ENCODE measurements at places on chromosomes 4 and X.
A peak's percentile ranks its signal among the peaks of the same experiment; 100 is the strongest.

DNA sequence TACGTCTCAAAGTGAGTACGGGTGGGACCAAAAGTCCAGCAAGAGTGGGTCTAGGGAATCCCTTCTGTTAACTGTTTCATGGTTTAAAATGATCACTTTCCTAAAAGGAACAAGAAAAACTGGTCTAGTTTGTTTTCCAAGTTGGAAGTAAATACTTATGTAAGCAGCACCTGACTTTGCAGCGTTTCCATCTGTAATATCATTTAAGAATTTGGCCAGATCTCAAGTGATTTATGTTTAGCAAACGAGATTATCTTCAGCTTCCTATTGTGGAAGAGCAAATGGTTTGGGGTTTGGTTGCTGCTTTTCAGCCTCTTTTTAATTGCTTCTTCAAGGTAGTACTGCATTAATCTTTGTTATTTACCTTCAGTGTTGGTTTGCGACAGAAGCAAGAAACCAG lies 50.4 kb downstream of the FHIP1A start:
- DNase-seq: no peak

GRCh38 chr4:117577686-117578311 lies 456.5 kb upstream of the NDST3 start:
- no peak for DNase-seq

DNA sequence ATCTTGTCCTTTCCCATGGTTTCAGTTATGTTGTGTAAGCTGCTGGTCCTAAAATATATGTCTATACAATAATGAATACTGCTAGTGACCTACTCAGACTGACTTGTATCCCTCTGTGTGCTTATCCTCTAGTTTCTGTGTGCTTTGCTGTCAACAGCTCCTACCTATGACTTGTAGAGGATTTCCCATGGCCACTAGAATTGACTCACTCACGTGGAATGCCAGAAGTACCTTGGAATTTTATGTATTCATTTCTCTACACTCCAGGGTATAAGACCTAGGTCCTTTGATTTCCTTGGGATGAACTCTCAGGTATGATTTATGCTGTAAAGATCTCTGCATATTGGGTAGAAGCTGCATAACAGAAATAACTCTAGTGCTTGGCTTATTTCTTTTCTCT lies 279.9 kb upstream of the SLIT2 start:
- no peak for DNase-seq

DNA sequence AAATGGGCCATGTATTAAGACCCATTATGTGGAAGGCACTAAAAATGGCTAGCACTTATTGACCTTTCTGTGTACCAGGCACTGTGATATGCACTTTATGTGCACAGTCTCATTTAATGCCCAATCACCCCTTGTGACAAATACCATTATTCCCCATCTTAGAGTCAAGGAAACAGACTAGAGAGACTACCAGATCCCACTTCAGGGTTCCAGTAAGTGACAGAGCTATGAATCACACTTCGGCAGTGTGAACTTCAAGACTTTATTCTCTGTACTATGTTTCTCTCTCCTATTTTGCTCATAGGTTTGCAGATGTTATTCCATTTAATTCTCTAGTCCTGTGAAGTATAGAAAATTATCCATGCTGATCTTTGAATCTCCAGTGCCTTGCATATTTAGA lies 107.0 kb downstream of the NFKB1 start:
- no peak for DNase-seq

DNA sequence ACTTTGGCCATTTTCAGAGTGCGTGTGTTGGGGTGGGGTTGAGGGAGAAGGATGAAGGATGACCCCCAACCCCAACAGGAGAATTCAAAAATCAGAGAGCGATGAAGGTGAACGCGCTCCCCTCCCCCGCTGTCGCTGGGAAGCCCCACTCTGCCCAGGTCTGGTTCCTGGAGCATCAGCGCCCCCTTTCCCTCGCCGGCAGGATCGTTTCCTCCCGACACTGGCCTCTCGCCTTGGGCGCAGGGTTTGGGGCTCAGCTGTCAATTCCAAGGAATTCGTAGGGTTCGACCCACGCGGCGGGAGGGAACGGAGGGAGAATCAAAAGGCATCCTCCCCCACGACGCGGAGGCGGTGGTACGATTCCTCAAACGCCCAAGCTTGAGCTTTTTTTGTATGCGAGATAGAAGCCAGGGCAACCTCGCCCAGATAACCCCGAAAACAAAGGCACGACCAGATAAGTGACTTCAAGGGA lies 1.0 kb upstream of the PDGFRA start:
- no peak for DNase-seq

DNA sequence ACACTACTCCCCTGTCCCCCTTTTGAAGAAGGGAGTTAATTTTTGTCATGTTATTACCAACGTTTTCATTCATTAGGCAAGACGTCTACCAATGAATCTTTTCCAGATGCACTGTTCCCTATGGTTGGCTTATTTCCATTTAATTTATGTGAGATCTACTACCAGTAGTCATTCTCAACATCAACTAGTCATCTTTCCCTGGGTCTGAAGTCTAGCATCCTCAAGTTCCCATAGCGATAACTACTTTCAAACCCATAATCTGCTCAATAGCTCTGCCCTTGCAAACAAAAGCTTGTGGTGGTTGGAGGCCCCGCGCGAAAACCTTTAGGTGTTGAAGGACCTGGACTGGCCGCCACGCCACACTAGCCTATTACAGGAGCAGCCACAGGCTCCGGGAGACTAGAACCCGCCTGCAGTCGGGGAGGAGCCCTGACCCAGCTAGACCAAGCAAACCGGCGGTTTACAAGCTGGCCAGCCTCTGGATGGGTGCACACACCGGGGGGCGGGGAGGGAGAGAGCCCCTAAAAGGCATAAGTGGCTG lies 746 bp downstream of the PPAT start:
- DNase-seq: peak; percentile 44

DNA sequence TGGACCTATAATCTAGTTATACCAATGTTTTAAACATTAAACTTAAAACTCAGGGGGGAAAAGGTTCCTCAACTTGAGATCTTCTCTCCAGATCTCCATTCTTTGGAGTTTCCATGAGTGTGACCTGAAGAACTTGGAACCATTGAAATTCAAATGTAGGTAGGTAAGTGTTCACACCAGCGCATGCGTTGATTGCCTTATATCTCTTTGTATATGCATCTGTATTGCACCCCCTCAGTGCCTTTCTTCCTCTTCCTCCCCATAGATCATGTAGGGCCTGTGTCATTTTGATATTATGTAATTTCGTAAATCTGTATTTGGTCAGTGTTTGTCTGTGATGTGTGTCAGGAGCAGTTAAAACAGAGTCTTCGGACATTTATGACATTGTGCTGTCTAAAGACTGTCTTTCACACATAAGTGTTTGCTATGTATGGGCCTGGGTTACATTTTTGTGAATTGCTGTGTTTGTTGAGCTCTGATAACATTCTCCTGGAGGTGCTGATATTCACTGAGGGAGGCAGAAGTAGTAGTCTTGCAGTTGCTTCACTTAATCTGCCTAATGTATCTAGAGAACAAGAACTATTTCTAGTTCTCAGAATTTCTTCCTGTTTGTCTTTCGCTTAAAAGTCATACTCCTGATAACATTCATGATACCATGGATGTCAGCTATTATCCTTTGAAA lies 126.3 kb downstream of the RAP1GDS1 start:
- DNase-seq: no peak

GRCh38 chrX:53442322-53442631 lies 8.1 kb upstream of the HSD17B10 start:
- no peak for DNase-seq

DNA sequence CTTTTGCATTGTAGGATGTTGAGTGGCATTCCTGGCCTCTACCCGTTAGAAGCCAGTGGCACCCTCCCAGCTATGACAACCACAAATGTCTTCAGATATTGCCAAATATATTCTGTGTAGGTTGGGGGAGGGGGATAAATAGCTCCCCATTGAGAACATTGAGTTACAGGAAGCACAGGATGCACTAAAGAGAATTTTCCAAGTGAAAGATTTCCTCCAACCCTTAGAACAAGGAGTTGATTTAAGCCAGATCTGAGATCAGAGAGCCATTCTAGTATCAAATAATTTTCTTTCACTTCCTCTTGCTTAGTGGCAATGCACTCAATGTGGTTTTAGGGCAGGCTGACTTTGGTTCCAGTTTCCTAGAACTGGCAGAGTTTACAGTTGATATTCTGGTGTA lies 436.6 kb downstream of the C4orf33 start:
- no peak for DNase-seq

- no peak for DNase-seq
Measured at GRCh38 chr4:7854697-7855370, 84.8 kb downstream of the AFAP1 start.

- no peak for DNase-seq
Measured at GRCh38 chr4:7192252-7193029, at the start of gene SORCS2. SORCS2 (plus strand) TSS chr4:7192538.

DNA sequence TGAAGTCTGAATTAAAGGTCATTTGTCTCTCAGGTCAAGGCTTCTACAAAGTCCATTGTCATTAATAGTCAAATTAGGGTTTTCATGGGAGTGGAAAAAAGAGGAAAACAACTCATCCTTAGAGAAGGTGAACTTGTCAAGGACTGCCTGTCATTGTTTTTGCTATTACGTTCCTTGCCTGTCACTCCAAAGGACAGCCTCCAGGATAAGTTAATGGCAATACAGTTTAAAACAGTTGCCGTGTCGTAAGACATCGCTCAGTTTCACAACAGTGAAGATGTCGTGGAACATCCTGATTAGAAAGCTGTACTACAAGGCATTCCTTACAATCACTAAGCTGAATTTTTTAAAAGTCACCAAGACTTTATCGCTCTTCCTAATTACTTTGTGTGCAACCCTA lies 466.8 kb upstream of the SMIM31 start:
- no peak for DNase-seq

- no peak for DNase-seq
Measured at GRCh38 chrX:2829469-2830246, 928 bp downstream of the GYG2 start.

- no peak for DNase-seq
Measured at GRCh38 chr4:185357211-185357610, 38.5 kb downstream of the LRP2BP start.

DNA sequence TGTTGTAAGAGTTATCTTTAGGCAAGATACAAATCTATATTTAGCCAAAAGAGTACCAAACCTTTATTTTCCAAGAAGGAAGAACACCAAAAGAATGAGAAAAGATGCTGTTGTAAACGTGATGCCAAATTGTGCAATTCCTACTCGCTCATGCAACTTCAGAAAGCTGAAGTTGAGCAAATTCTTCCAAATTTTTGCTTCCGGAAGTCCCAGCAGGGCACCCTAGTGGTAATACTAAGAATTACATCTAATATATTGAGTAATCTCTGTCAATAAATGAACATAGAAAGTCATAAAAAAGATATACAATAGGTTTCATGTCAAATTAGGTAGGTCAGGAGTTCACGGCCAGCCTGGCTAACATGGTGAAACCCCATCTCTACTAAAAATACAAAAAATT lies 36.0 kb upstream of the SMARCAD1 start:
- no peak for DNase-seq

DNA sequence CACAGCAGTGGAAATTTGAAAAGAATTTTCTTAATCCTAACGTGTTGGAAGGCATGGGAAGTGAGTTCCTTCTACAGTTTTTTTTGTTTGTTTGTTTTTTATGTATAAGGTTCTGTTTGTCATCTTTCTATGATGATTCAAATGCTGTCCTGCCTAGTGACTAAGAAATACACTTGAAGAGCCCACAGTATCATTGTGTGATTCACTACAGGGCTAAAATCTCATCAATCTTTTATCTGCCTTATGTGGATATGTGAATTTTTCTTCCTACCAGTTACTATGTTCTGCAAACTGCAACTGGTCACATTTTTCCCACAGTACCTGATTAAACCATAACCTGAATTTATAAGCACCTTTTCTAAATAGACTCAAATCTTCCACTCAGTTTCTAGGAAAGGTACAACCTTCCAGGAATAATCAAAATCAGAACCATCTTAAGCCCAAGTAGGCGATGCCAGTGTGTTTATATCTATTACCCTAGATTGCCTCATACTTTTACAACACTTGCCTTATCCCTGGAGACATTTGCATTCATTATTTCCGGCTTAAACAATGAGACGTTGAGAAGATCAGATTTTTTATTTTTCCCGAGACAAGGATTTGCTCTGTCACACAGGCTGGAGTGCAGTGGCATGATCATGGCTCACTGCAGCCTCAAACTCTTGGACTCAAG lies 214.6 kb upstream of the GALNT7 start:
- DNase-seq: no peak

GRCh38 chr4:5887011-5887360 lies 5.9 kb downstream of the CRMP1 start:
- no peak for DNase-seq

- no peak for DNase-seq
Measured at GRCh38 chr4:55982976-55983375, 34.2 kb downstream of the CEP135 start.

- DNase-seq: no peak
Measured at GRCh38 chrX:44002567-44002966, 29.4 kb upstream of the NDP start.

GRCh38 chr4:70895405-70895804 lies 6.8 kb upstream of the MOB1B start:
- DNase-seq: no peak

DNA sequence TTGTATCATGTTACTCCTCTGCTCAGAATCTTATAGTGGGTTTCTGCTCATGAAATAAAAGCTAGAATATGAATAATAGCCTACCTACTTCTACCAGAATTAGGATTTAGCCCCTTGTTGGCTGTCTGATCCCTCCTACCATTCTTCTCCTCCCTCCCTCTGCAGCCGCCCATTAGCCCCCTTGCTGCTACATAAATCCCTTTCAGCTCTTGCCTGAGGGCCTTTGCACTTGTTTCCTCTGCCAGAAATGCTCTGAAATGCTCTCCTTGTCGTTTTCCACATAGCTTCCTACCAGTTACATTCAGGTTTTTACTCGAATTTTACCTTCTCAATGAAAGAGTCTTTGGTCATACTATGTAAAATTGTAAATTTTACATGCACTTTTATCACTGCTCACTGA lies 159.2 kb downstream of the ADGRL3 start:
- no peak for DNase-seq

DNA sequence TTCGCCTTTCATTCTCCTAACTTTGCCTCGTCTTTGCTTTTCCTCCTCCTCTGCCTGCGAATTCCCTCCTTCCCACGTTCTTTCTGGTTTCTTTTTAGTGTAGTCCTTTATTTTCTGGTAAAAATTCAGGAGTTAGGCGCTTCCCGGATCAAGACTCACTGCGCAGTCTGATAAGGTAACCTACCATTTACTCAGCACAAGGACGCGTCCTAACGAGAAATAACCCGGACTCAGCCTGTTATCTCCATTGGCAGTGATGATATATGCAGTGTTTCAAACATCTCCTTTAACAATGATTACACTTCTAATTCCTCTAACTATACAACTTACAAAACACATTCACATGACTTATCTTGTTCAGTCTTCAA lies 357 bp upstream of the ETNPPL start:
- DNase-seq: no peak

GRCh38 chr4:51842167-51842553 lies 793 bp upstream of the DCUN1D4 start:
- no peak for DNase-seq

GRCh38 chr4:5212255-5213013 lies 161.2 kb downstream of the STK32B start:
- no peak for DNase-seq

GRCh38 chr4:39893693-39894072 lies 84.0 kb downstream of the PDS5A start:
- no peak for DNase-seq
